Activated CD4-positive, alpha-beta T cell treated with anti-CD3 and anti-CD28 coated beads, Interleukin-2, Interleukin-4, amounts not matched to agents 100 ng/mL and 50 ng/mL, durations not matched to agents 16 hours and 8 hours (primary cell): ENCODE measurements at places on chromosomes 5 and 9.

DNA sequence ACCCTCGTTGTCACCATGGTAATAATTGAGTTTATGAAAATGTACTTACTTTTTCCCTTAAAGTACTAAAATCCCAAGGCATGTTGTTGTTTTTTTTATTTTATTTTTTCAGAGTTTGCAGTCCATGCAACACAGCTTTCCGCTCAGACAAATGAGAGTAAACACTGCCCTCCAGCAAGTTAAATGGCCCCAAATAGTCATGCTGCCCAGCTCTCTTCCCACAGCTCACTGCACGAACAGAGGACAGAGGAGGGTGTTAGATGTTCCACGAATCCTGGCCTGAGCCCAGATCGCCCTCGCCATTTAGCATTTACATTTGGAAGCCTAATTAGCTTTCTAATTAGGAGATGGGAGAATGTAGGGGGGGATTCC is 1.9 kb downstream of the NIM1K start:
- DNase-seq, result no peak

- no peak for DNase-seq
Observed at GRCh38 chr5:28729067-28729466, 1690.7 kb upstream of the CDH9 start.

DNA sequence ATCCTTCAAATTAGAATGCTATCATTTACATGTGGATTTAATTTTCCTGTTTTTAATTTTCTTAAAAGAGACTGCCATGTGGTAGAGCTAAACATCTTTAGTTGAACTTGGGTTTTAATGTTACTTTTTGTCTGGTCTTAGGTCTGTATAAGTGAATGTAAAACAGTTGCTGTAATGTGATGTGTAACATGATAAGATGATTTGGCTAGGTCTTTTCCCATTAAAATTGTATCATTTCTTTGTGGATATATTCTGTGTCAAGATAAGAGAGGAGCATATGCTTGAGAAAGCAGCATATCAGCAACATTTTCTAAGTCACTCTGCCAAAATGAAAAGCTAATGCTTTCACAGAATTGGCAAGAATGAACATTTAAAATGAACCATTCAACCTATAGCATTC is 18.5 kb downstream of the TMEM167A start:
- DNase-seq, result no peak

DNA sequence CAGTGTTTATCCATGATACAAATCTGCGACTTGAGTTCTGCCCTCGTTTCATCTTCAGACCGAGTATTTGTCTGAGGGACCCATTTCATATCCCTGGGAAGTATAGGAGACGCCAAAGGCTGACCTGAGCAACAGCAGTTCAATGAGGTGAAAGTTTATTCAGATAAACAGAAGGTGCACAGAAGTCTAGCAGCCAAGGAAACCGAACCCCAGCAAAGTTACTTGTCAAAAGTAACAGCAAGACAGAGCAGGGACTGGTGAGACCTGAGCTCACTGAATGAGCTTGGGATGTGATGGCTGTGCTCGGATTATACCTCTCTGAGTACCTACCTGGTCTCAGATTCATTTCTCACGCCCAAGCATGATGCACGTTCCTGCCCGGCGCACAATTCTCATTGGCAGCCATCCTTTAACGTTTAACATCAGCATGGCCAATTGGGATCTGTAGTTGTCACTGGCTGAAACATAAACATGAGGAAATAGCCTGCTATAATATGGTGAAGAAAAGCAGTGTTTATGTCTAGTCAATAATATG is 599 bp downstream of the LYRM7 start:
- DNase-seq, result peak; percentile 34

DNA sequence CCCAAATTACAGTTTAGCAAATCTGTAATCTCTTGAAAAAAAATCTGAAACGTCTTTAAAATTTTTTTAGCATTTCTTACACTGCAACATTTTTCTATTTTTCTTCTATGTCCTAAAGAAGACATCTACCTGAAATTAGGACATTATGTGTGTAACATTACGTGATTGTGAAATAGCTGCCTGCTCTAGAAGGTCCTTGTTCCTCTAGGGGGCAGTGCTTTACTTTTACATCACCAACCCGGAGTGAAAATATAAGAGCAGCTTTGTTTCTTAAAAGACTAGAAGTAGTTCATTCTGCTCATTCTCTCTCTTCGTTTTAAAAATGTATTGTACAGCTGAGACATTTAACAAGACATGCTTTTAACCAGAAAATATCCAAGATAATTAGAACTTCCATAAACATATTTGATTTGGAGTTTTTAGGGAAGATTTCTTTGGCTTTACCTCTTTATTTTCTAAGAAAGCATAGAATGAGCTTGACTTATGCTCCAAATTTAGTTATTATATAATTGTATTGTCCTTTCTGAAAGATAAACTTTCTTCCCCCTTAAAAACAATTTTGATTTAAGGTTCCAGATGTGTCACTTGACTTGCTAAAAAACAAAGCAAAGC is 48.1 kb upstream of the RIOK2 start:
- peak; percentile 56 for DNase-seq

GRCh38 chr9:32954642-32955041 is 46.8 kb downstream of the APTX start:
- DNase-seq, result no peak

GRCh38 chr9:92299116-92299515 is 5.6 kb upstream of the IARS1 start:
- DNase-seq, result no peak

DNA sequence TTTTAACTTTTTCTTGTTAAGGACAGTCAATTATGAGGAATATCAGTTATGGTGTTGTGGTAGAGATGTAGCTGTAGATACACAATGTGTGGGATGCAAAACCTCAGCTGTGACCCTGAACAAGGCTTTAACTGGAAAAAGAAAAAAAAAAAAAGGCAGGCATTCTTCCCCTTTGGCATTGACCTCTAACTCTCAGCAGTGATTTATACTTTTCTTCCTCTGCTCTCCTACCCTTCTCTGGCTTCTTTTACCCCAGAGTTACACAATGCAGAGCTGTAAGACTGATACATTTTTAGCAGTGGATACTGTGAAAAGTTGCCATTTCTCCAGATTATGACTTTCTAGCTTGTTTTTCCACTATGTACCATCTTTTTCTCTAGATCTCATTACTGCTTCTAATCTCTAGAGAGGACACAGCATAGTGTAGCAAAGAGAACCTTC is 2.0 kb downstream of the CTNNAL1 start:
- DNase-seq, result no peak
